ENCODE measurements at places on chromosomes 16 and 17.

DNA sequence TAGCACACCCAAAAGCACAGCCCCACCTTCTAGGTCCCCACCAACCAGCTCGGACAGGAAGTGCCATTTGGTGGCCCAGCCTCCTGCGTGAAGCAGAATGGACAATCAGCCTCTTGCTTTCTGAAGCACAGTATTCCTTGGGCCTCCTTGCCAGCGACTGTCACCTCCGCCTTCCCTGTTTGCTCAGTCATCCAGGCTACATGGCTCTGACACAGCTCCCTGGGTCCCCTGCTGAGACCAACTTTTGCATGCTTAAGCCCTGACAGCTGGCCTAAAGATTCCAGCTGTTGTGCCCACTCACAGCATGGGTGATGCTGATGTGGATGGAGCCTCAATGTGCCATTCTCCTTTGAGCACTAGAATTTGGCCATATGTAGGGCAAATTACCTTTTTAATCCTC, 4.5 kb upstream of the CACNG5 start:
- no peak for DNase-seq

DNA sequence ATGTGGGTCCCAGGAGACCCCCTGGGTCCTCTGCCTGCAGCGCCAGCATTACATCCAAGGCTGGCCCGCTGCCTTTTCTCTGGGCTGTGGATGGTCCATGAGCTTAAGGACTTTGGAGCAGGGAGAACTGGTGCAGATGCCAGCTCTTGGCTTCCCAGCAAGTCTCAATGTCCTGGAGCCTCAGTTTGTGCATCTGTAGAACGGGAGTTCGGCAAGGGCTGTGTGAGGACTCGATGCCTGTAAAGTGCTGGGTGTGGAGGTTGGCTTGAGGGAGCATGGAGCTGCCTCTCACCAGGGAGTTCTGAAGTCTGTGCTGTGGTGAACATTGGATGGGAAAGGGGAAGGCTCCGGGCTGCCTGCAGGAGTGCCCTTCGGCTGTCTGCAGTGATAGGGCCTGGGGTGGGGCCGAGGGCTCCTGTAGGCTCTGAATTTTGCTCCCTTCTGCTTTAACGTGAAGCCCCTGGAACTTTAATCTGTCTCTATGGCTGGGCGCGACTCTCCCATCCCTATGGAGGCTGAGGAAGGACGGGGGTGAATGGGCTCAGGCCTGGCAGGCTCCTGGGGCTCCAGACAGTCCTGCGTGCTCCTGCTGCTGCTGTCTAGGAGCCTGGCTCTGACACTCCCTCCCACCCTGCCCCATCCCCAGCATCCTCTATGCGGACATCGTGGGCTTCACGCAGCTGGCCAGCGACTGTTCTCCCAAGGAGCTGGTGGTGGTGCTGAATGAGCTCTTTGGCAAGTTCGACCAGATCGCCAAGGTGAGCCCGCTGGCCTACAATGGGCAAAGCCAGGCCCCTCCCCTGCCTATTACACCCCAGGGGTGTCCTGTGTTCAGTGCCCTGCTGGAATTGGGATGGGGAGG, 27.9 kb downstream of the ADCY7 start:
- no peak for DNase-seq

- peak; percentile 84 for DNase-seq
These were observed 106.9 kb downstream of the RGS9 start for GRCh38 chr17:65243838-65244625.

GRCh38 chr17:11412654-11413053, 171.6 kb downstream of the SHISA6 start:
- no peak for DNase-seq

DNA sequence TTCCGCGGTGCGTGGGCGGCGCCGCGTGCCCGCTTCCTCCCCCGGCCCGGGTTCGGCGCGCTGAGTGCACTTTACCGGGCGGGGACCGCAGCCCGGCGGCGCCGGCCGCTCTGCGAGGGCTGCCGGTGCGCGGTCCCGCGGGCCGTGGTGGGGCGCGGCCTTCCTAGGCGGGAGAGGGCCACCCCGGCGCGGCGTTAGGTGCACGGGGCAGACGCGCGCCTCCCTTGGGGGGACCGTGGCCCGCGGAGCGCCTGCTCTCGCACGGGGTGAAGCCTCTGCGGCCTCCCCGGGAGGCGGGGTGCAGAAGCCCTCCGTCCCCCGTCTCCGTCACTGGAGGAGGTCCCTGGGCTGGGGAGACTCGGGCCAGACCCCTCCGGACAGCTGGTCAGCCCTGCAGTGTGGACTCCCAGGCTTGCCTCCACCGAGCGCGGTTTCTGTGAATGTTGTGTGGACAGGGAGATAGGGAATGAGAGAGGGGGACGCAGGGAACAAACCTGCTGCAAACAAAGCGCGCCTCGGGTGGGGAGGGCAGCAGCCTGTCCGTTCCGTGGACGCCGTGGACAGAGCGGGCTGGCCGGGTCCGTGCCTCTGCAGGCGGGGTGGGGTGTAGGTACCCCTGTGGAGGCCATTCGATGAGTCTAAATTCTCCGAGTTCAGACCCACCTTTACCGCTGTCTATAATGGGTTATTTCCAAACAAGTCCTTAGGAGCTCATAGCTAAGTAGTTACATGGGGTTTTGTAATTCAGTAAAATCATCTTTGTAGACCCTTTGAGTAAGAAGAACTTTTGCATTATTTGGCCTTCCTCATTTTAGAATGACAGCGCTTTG, 721 bp downstream of the TBCD start:
- DNase-seq = peak; percentile 48

GRCh38 chr16:66950437-66950836, 10.6 kb upstream of the CES3 start:
- no peak for DNase-seq

DNA sequence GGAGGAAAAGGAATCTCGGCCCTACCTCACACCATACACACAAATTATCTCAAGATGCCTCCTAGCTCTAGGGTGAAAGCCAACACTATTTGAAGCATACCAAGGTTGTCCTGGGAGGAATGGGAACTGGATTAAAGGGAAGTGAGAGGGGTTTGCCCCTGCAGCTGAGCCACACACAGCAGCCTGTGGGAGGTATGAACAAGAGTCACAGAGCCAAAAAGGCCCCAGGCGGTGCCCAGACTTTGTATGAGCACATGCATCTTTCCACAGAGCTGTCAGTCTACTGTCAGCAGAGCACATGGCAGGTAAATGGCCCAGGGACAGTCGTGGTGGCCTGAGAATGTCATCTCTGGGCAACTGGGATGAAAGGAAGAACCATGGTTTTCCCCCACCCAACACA, 31.0 kb upstream of the RCVRN start:
- no peak for DNase-seq

DNA sequence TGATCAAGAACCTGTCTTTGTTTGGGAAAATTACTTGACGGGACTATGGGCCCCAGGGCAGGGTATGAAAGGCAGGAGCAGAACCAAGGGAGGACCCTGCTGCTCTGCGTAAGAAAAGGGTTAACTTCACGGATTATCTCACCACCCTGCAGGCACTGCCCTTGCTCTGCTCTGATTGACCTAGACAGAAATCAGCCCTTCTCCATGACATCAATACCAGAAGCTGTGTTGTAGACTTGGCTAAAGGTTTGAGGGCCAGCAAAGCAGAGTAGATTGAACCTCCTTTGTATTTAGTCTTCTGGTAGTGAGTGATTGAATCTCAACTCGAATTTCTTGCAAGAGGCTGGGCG, 52.9 kb upstream of the ETV4 start:
- no peak for DNase-seq

- no peak for DNase-seq
These were observed 15.2 kb downstream of the LITAF start for GRCh38 chr16:11571549-11571948.

DNA sequence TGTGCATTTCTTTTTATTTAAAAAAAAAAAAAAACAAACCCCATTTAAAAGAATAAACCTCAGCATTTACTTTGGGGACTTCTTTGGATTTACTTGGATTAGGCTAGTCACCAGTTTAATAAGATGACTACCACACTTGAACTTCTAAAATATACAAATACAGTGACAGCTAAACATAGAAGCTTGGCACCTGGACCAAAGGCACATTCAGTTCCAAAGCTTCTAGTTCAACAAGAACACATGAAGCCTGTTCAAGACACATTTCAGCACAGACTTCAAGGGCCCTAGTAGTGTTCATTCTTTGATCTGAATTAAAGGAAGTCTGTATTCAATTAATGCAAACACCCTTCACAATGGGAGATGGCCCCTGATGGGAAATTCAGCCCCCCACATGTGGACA, 11.6 kb upstream of the ROGDI start:
- DNase-seq = no peak

- no peak for DNase-seq
These were observed 72.2 kb downstream of the MAF start for GRCh38 chr16:79528338-79528737.

DNA sequence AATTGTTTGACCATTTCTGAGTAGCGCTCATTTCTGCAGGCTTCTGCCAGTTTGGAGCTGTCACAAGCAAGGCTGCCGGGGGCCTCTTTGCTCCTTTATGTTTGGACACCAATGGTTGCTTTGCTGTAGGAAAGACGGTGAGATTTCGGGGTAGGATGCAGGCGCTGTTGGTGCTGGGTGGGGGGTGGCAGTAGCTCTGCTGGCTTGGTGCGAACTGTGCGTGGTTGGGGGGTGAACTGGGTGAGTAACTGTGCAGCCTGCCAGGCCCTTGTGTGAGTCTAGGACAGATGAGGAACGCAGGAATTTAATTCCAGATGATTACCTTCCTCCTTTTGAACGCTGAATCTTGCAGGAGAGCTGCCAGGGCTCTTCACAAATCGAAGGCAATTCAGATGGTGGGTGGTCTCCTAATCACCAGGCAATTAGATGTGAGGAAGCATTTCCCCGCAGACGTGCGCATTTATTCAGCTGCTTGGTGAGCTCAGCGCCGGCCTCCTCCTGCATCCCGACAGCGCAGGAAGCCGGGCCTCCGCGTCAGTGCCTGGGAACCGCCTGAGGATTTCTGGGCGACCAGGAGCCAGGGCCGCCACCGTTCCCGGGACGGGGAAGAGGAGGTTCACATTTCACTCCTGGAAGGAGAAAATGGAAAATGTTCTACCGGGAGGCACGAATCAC, 154.4 kb downstream of the FOXL1 start:
- DNase-seq = no peak

DNA sequence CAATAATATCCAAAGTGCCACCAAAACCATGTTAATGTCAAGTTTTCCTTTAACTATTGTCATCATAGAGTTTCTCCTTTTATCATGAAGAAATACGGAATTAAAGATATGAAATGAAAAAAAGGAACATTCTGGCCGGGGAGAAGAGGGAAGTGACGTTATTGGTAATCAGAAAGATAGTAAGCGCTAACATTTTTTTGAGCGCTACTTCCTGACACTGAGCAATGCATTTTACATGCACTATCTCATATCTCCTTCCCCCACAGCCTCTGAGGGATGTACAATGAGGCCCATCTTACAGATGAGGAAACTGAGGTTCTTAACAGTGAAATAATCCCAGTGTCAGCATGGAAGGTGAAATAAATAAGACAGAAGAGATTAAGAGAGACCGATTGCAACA, 410.9 kb downstream of the SOX9 start:
- no peak for DNase-seq

GRCh38 chr16:19595043-19595767, 39.7 kb downstream of the VPS35L start:
- peak; percentile 50 for DNase-seq

GRCh38 chr16:4639899-4640509, 15.4 kb downstream of the MGRN1 start:
- no peak for DNase-seq

DNA sequence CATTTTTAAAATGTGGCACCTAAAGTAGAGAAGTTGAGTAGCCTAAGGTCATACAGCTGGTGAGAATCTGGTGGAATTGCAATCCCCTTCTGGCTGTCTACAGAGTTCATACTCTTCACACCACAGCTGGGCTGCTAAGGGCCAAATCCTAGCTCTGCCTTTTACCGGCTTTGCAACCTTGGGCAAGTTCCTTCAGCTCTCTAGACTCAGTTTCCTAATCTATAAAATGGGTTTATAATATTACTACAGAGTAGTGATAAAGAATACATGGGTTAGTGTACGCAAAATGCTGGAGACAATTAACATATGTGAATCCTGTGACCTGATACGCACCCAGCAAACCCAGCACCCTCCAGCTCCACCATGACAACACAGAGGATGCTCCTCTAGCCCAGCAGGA, 298.2 kb upstream of the MAF start:
- no peak for DNase-seq

GRCh38 chr17:14134456-14134855, 65.2 kb downstream of the COX10 start:
- DNase-seq = no peak
